ENCODE measurements at places on chromosomes 6 and 20. TPM values are rescaled to one million over a fixed set of nuclear protein-coding genes. Genes with fewer than 3 reads are reported as not detected.

DNA sequence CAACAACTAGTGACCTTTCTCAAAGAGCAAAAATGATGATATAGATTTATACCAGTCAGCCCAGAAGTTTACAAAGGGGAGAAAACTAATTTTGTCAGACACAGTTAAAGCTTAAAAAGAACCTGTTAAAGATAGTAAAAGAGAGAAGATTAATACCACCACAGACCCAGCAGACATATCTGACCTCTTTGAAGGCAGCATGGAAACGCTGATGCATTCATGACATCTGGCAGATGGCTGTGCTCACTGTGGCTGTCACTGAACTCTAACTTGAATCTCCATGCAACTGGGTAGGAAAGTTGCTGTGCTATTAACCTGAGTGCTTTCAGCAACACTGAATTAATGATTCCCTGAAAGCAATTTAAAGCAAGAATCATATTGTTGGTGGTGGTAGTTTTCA lies 159.8 kb upstream of the PRDM1 start:
- H3K36me3 ChIP-seq: no peaks in the 10 kb centered on the region
- DNase-seq: no peak
- no peak overlapping the region for H3K4me3 ChIP-seq
- H3K27ac ChIP-seq: no peak overlapping the region
- H3K27me3 ChIP-seq: no peaks in the 10 kb centered on the region

DNA sequence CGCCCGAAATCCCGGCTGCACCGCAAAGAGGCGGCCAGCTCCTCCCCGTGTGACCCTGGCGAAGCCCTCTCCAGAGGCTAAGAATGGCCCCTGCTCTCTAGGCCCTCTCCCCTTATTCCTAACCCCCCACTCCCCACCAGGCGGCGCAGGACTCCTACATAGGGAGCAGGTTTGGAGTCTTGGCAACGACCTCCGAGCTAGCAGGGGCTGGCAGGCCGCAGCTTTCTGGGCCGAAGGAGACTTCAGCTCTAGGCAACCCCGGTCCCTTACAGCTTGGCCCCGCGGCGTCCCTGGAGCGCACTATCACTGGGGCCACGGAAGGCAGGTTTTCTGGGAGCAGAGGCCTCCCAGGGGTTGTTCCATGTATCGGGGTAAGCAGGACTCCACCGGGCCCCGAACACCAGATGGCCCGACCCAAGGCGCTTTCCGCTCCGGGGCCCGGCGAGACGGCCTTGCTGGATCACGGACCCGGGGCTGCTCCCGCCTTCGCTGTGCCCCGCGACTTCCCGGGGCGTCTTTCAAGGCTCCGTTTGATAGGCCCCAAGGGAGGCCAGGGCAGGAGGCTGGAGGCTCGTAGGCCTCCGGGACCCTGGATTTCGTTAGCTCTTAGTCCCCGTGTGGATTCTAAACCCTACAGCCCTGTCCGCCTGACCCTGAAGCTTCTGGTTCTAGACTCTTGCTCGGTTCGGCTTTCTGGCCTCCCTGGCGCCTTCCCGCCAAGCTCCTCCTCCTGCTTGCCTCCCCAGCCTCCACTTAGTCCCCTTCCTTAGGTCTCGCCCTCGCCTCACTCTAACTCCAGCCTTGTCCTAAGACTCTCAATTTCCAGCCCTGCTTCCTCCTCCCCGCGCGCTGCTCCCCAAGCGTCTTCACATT lies 1.9 kb downstream of the SLC32A1 start:
- H3K27me3 ChIP-seq: peaks cover 97% of the 10 kb centered on the region
- peak; percentile 63 for DNase-seq
- no peak overlapping the region for H3K4me3 ChIP-seq

DNA sequence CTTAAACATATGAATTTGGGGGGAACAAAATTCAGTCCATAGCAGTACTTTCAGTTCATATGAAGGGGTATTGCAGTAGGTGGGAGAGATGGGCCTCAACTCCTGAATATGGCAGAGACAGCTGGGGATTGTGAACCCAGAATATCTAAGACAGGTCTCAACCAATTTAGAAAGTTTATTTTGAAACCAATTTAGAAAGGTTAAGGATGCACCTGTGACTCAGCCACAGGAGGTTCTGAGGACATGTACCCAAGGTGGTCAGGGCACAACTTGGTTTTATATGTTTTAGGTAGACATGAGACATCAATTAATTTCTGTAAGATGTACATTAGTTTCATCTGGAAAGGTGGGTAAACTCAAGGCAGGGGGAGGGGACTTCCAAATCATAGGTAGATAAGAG lies 59.5 kb downstream of the MYO6 start:
- no peaks in the 10 kb centered on the region for H3K4me1 ChIP-seq
- H3K27ac ChIP-seq: no peak overlapping the region
- H3K4me3 ChIP-seq: no peak overlapping the region
- DNase-seq: no peak
- no peaks in the 10 kb centered on the region for H3K36me3 ChIP-seq

Gene C6orf141
- not detected for total RNA-seq

Gene CDC5L
- 22.5 TPM for total RNA-seq

GRCh38 chr20:62266340-62266739 lies 28.0 kb downstream of the OSBPL2 start:
- DNase-seq: no peak
- peaks cover 72% of the 10 kb centered on the region for H3K36me3 ChIP-seq
- no peak overlapping the region for H3K27ac ChIP-seq
- H3K27me3 ChIP-seq: no peaks in the 10 kb centered on the region
- no peak overlapping the region for H3K4me3 ChIP-seq

Gene KCNQ2
- total RNA-seq: 0.12 TPM

DNA sequence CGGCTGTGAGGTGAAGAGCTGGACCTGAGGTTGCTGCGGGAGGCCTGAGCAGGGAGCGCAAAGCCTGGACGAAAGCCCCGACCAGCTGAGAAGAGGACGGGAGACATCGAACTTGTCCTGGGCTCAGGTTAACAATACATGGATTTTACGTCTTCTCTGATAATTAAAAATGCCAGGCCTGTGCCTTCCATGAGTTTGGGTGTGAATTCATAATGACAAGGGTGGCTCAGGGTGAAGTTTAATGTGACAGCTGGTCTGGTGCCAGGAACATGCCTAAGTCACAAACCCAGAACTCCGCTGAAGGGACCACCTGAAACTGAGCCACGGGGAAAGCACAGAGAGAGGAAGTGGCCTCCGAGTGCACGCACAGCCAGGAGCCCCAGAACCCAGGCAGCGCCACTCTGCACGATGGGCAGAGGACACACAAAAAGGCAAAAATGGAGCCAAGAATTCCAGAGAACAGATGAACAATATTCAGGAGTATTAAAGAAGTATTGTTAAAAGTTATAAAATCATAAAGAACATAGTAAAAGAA lies 150.1 kb upstream of the RPS6KA2 start:
- no peak overlapping the region for H3K4me3 ChIP-seq
- no peaks in the 10 kb centered on the region for H3K27me3 ChIP-seq
- no peak overlapping the region for H3K27ac ChIP-seq
- no peaks in the 10 kb centered on the region for H3K36me3 ChIP-seq
- no peak for DNase-seq

Gene BACH2
- total RNA-seq: 235 TPM

DNA sequence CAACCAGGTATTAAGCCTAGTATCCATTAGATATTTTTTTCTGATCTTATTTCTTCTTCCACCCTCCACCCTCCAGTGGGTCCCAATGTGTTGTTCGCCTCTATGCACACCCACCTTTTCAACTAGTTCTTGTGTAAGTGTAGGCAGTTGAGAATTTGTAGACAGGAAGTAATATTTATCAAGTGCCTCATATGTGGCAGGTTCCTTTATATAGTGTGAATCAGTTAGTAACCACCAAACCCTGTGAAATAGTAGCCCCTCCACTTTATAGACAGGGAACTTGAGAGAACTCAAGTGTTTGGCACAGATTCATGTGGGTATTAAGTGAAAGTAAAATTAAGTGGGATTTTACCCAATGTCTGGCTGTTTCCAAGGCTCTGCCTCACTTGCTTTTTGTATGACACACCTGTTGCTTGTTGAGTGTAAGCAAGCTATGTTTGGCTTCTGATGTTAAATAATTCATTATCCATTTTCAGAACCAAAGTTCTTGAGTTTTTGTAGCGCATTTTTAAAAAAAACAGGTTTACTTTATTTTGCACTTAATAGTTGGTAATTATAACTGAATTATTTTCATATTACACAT lies 24.8 kb downstream of the AFDN start:
- H3K4me1 ChIP-seq: no peaks in the 10 kb centered on the region
- no peaks in the 10 kb centered on the region for H3K27me3 ChIP-seq
- H3K27ac ChIP-seq: no peak overlapping the region
- no peak overlapping the region for H3K4me3 ChIP-seq
- no peak for DNase-seq

Gene PROKR2
- not detected for total RNA-seq

- H3K4me1 ChIP-seq: no peaks in the 10 kb centered on the region
- no peaks in the 10 kb centered on the region for H3K36me3 ChIP-seq
- no peak overlapping the region for H3K4me3 ChIP-seq
- no peaks in the 10 kb centered on the region for H3K27me3 ChIP-seq
- H3K27ac ChIP-seq: no peak overlapping the region
Measured at GRCh38 chr6:74603322-74604076, 602.4 kb downstream of the COL12A1 start.

All from B cell (primary cell).